ENCODE measurements at places on chromosomes 1 and 21.
A peak's percentile ranks its signal among the peaks of the same experiment; 100 is the strongest.

DNA sequence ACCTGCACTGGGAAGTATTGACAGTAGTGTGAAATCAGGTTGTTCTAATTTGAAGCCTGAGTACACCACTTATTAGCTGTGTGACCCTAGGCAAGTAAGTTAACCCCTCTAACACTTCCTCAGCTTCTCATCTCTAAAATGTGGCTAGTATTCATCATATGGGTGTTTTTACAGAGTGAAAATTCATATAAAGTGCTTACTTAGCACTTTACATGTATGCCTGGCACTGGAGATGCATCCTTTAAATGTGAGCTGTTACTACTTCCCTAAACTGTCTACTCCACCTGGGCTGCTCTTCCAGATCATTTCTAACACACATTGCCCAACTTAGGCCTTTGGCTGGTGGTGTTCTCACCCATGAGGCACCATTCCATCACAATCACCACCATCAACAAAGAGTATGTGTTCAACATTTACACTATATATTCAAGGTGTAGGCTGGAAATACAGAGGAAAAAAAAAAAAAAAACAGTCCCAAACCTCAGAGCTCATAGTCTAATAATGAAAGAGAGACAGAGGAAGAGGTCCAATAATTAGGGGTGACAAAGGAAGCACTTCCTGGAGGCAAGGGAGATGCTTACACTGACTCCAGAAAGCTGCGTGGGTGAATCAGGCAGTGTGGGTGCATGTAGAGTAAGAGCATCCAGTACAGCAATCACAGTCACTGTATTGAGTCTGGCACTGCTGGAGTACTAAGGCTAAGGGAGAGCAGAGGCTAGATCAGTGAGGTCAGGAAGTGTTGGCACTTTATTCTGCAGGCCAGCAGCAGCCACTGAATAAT, 3.6 kb downstream of the STX6 start:
- no peak for DNase-seq

DNA sequence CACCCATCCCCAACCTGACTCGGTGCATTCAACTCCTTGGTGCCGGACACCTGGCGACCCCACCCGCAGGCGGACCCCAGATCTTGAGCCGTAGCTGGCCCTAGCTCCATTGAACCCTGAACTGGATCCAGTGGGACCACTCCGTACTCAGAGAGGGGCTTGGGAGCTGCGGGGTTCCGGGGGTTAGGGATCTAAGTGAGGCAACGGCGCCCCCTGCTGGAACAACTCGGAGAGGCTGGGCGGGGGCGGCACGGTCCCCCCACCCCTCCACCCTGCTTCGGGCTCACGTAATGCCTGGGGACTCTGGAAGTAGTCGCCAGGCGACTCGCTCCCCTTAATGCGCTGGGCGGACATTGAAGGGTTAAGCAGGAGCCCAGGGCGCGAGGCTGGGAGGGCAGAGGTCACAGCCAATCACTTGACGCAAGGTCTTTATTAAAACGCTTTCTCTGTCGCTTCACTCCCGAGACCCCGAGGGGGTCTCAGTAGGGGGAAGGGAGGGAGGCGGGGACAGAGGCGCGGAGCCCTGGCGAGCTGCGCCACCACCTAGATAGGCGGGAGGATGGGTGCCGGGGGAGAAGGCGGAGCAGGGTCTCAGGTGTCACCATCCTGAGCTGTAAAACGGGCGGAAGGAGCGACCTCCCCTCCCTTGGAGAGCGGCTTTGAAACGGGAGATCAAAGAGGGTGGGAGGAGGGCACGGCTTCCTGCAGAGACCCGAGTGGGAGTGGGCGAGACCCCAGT, 704 bp upstream of the CRABP2 start:
- no peak for DNase-seq

GRCh38 chr1:13523780-13524477, 10.1 kb upstream of the LRRC38 start:
- DNase-seq = no peak

DNA sequence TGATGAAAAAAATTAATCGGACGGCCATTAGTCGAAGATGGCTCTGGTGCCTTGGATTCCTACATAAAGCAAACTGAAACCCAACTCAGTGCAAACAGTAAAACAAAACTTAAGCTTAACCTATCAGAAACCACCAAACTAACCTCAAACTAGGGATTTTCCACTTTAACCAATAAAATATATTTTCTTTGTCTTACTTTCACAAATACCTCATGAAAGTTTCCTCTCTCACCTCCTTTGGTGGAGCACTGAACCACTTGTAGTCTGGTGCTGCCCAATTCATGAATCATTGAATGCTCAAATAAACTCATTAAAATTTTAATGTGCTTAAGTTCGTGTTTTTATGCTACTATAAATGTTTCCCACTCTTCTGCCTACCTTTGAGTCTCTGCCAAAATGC, 7.0 kb downstream of the ADORA3 start:
- DNase-seq = no peak

- DNase-seq = no peak
Observed at GRCh38 chr1:89721351-89721750, 88.4 kb downstream of the LRRC8C start.

DNA sequence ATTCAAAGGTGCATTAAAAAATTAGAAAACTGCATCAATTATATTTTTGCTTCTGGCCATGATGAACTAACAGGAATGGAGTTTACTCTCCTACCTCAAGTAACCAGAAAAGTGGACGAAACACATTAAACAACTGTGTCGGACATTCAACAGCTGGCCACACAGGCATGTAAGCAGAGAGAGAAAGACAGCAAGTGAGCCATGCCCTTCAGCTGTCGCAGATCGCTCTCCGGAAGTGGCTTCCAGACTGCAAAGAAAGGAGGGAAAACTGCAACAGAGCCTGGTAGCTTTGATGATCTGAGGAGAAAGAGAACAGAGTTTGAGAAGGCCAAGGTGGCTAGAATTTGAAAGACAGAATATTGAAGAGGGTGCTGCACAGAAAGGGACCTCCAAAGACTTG, 557.2 kb downstream of the MATN1 start:
- DNase-seq = no peak

GRCh38 chr1:67434491-67434890, 4.3 kb upstream of the SERBP1 start:
- DNase-seq = no peak

- DNase-seq = no peak
Observed at GRCh38 chr1:175742790-175743459, 470 bp downstream of the TNR start.

DNA sequence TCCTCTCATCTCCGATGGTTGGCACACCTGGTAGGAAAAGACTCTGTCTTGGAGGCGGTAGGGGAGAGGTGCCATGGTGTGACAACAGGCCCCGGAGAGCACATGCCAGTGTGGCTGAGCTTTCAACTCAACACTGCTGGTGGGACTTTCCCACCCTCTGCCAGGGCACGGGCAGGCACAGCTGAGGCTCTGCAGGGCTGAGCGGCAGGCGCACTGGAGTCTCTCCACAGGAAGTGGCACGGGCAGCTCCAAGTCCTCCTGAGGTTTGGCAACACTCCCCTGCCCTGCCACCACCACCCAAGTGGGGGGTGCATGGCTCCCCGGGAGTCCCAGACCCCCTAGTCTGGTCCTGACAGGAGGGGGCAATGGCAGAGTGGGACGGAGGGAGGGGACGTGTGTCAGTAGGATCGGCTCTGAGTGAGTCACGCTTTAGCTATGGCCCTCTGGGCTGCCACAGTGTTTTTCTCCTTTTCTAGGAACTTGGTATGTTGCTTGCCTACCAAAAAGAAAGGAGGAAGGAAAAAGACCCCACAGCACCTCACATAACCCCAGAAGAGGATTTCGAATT, 27.3 kb upstream of the EVA1B start:
- DNase-seq = no peak

- no peak for DNase-seq
Observed at GRCh38 chr1:43232074-43232473, 37.7 kb upstream of the TMEM125 start.

- no peak for DNase-seq
Observed at GRCh38 chr1:18415448-18416027, 65.2 kb upstream of the KLHDC7A start.

- no peak for DNase-seq
Observed at GRCh38 chr1:15951341-15952153, 24.4 kb downstream of the ZBTB17 start.

DNA sequence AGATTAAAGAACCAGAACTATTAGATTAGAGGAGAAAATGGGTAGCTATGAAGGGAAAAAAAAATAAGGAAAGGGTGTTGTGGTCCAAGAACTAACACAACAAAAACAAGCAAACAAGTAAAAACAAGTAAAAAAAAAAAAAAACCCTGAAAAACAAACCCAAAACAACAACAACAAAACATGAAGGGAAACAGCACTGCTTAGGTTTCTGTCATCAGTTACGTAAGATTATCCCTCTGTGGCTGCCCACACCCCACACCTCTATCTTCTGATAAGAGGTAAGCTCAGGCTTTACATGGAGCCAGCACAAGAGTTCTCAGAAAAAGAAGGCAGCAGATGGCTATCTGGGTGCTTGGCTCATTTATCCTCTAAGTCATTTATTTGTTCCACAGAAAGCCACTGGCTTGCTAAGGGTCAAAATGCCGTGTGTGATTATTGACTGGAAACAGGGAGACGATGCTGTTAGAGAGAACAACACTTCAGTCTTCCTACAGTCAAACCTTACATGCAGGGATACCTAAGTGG, 57.5 kb downstream of the KIAA0319L start:
- no peak for DNase-seq

DNA sequence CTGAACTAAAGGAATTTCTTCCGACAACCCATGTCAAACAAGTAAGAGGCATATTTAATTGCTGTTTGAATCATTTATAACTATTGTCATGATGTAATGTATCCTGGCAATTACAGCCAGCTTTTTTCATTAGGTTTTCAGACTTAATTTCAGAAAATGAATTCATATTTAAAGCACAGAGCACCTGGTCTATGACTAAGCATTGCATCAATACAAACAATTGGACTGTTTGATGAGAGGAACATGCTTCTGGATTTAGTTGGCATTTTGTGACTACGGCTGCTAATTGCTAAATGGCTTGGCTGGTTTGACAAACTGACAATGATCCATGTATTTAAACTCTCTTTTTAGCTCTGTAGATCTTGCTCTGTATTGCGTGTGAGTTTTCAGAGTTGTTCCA, 853.4 kb downstream of the NCAM2 start:
- DNase-seq = no peak

DNA sequence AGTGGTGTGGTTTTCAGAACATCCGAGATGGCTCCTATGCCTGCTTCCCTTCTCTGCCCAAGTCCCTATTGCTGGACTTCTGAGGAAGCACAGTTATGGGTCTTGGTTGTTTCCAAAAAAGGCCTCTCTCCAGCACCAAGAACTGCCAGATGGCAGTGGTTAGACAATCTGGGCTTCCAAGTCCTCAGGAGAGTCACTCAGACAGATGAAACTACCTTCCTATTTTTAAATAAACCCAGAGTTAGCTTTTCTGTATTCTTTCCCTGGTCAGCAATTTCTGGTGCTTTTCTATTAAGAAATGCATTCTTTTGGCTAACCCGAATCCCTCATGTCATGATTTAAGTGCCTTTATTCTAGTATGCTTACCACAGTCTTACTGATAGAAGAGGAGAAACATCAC, 245.9 kb downstream of the PRDM2 start:
- no peak for DNase-seq

DNA sequence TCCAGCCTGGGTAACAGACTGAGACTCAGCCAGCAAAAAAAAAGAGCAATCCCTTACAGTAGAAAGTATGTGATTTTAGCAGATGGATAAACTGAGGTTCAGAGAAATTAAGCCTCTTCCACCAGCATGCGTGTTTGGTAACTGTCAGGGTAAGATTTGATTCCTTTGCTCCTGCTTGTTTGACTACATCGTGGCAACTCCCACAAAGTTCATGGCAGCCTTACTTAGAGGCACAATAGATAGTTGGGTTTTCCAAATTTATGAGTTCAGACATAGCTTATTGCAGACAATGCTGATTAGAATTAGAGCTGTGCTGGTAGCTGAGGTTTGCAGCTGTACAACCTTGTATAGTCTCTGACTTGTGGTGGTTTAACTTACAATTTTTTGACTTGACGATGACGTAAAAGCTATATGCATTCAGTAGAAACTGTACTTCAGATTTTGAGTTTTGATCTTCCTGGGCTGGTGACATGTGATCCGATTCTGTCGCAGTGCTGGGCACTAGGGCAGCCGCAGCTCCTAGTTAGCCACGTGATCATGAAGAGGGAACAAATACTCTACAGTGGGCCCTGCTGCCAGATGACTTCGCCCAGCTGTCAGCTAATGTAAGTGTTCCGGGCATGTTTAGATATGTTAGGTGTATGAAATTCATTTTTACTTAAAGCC, 167.8 kb downstream of the DHRS3 start:
- DNase-seq = no peak

DNA sequence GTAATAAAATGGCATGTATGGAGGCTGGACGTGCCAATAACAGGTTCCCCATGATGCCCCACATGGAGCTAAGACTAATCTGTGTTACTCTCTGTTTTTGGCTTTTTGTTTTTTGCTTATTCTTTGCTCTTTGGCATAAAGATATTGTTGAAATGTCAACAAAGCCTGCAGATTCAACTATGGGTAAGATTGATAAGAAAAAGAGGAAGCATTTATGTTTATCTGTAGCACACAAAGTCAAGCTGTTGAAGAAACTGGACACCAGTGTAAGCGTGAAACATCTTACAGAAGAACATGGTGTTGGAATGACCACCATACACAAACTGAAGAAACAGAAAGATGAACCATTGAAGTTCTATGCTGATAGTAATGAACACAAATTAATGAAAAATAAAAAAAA, 402.7 kb downstream of the LTN1 start:
- DNase-seq = no peak

GRCh38 chr1:231606712-231607111, 19.9 kb upstream of the DISC1 start:
- no peak for DNase-seq

- no peak for DNase-seq
Observed at GRCh38 chr1:15153184-15153841, at the start of gene TMEM51. Gene TMEM51 (plus strand): TSS chr1:15153747. CDS start chr1:15215088, 61,341 bp downstream.

GRCh38 chr21:40846587-40847411, at the start of gene DSCAM:
Gene DSCAM (minus strand): TSS chr21:40847158. CDS start chr21:40846661, 497 bp downstream.
- no peak for DNase-seq

GRCh38 chr1:244761279-244761678, 74.2 kb upstream of the COX20 start:
- DNase-seq = no peak

DNA sequence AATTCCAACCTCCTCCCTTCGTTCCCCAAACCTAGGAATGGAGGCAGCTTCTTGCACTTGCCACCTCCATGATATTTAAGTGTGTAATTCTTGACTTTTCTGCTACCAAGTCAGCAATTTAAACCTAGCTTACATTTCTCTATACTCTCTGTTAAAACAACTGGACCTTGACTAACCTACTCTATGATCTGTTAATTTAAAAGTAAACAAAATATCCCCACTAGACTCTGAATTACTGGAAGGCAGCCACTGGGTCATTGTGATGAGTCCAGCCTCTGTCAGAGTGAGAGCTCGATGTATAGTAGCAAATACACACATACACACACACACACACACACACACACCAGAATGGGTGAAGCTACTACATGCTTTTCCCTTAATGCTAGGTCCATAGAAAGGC, 40.0 kb upstream of the DHCR24 start:
- no peak for DNase-seq

- DNase-seq = no peak
Observed at GRCh38 chr1:78620666-78621065, 418 bp downstream of the IFI44L start.

- no peak for DNase-seq
Observed at GRCh38 chr1:181783208-181783607, 278.3 kb downstream of the ZNF648 start.

GRCh38 chr1:3463013-3463385, 8.5 kb downstream of the ARHGEF16 start:
- no peak for DNase-seq

- DNase-seq = peak; percentile 3
Observed at GRCh38 chr1:94541246-94542087, at the start of gene F3. Gene F3 (minus strand): TSS chr1:94541759. CDS start chr1:94541636, 123 bp downstream.
